ENCODE measurements at places on chromosomes 11 and 22. TPM values are rescaled to one million over a fixed set of nuclear protein-coding genes. Genes with fewer than 3 reads are reported as not detected.

DNA sequence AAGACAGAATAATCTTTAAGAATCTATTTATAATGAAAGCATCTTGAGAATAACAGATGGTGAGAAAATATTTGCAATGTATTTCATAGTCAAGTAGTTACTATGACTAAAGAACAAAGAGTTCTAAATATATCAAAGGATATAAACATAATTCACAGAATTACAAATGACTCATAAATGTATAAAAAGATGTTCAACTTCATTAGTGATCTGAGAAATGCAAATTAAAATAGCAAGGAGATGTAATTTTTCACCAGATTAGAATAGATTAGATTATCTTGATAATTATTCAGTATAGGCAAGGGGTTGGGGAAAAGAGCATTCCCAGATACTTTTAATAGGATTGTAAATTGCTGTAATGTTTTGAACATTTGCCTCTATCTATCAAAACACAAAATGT, 30.1 kb upstream of the PAMR1 start:
- DNase-seq: no peak

GRCh38 chr11:88250566-88251242, 75.5 kb upstream of the RAB38 start:
- no peak for DNase-seq

The C11orf91 gene
- 1.0 TPM for total RNA-seq

The CBLIF gene
- total RNA-seq: not detected

The TYR gene
- total RNA-seq: not detected

GRCh38 chr11:1845561-1846452, 7.0 kb downstream of the TNNI2 start:
- no peak for DNase-seq

The FIBIN gene
- not detected for total RNA-seq

- DNase-seq: no peak
Measured at GRCh38 chr11:84130646-84131427, 844.7 kb upstream of the CCDC90B start.

The MS4A14 gene
- 0.07 TPM for total RNA-seq

The IL10RA gene
- not detected for total RNA-seq

The PRR33 gene
- total RNA-seq: not detected

- DNase-seq: peak; percentile 15
Measured at GRCh38 chr11:70415191-70415590, 16.9 kb downstream of the CTTN start.

GRCh38 chr11:86671531-86672006, 847 bp downstream of the ME3 start:
- DNase-seq: peak; percentile 56

- DNase-seq: no peak
Measured at GRCh38 chr11:125289419-125290098, 125.0 kb downstream of the PKNOX2 start.

DNA sequence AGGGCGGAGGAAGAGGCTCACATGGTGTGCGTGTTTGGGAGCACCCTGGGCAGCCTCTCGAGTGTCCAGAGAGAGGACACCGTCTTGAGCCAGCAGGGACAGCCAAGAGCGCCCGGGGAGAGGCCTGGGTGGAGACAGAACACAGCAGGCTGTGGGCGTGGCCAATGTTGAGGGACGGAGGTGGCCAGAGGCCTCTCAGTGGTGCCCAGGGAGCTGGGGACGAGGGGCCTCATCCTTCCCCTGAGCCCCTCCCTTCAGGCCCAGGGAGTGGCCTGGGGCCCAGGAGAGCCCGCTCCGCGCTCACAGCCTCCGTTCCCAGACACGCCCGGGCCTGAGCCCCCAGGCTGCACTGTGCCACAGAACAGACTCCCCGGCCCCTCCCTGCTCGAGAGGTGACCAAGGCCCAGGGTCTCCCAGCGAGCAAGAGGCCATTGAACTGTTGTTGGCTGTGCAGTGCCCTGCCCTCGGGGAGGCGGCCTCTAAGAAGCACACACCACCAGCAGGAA, 48.4 kb downstream of the CDKN1C start:
- peak; percentile 9 for DNase-seq

The LRP4 gene
- 0.87 TPM for total RNA-seq

DNA sequence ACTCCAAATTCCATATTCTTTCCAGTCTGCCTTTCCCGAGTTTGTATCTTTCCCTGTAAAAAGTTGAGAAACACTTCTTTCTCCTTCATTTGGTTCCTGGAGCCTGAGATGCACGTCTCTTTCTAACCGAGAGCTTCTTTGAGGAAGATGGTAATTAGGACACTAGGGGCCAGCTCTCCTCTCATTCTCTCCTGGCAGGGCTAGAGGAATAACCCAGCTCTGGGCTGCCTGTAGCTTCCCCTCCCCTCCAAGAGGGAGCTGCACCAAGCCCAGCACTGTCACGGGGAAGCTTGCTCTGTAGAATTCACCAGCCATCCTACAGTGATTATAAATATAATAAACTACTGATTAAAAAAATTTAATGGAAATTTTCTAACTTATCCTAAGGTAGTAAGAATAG, 26.9 kb downstream of the UBASH3B start:
- DNase-seq: no peak

DNA sequence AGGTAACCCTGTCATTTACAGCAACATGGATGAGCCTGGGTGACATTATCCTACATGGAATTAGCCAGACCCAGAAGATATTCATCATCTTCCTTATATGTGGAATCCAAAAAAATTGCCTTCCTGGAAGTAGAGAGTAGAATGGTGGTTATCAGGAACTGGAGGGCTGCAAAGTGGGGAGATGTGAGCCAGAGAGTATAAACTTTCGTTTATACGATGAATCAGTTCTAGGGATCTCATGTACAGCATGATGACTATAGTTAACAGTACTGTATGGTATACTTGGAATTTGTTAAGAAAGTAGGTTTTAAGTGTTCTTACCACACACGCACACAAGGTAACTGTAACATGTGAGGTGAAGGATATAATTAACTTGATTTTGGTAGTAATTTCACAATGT, 79.1 kb downstream of the TBC1D22A start:
- no peak for DNase-seq

The OR2D2 gene
- not detected for total RNA-seq

DNA sequence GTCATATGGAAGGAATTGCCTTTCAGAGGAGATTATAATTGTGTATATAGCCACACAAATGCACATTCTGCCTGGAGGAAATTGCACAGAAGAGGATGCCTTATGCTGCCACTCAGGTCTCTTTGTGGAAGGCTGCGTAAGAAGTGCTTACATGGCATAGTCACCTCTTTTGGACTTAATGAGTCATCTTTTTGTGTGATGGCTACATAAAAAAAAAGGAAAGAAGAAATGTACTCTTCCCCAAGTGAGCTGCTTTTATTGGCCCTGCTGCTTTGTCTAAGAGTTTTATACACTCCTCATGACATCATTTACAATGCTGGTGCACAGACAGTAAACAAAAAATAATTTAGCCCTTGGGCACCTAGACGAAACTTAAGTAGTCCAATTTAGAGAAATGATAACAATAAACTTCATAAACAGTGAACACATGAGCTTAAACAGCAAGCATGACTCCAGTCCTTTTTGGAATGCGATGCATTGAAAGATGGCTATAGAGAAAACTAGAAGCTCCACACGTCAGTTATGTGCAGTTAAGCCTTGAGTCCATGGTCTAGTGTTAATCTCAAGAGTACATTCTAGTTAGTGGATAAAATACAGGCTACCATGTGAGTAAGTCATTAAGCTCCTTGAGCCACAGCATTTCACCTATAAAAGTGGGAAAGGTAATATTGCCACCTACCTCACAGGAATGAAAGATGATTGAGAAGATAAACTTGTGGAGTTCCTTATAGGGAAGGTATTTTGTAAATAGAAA, 12.0 kb downstream of the CSTPP1 start:
- DNase-seq: peak; percentile 81

The SLC22A6 gene
- not detected for total RNA-seq

- no peak for DNase-seq
Measured at GRCh38 chr11:46951864-46952263, 15.3 kb downstream of the CSTPP1 start.

GRCh38 chr11:132913295-132913694, 619.0 kb downstream of the OPCML start:
- DNase-seq: no peak

DNA sequence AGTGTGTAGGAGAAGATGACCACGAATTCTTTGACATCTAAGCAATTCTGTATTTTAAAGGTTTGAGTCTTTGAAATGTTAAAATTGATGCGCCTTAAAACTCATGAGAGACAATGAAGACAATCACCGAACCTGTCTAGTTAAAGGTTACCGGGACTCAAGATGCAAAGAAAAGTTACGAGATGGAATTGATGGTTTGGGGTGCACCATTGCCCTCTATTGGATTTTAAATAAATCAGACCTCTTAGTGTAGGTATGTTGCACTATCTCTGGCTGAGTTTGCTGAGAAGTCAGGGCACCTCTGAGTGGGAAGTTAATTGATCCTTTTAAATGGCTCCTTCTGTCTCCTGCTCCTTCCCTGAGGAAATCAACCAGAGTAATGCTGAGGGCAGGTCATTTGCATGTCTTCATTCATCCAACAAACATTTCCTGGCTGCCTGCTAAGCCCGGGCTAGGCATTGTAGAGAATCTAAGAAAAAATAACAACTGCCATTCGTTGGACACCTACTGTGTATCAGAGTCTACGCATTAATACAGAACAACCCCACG, 19.4 kb upstream of the TMA7B start:
- DNase-seq: no peak

The SMTN gene
- 167 TPM for total RNA-seq

- DNase-seq: no peak
Measured at GRCh38 chr22:31137721-31138120, 2.6 kb downstream of the PLA2G3 start.

The ADAMTS15 gene
- total RNA-seq: 21.7 TPM

DNA sequence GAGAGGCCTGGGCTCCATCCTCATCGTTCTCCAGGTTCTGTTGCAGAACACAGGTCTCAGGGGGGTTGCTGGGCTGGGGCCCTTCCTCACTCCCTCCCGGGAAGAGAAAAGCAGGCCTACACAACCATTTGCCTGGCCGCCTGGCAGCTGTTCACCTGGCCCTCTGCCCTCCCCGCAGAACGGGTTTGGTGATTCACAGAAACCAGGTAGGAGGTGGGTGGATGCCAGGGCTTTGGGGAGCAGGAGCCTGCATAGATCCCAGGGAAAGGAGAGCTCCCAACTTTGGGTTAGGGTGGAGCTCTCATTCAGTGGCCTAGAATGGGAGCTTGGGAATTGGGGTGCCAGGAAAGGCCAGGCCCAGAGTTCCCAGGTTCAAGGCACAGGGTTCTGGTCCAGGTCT, 995 bp downstream of the TMEM134 start:
- DNase-seq: peak; percentile 97

DNA sequence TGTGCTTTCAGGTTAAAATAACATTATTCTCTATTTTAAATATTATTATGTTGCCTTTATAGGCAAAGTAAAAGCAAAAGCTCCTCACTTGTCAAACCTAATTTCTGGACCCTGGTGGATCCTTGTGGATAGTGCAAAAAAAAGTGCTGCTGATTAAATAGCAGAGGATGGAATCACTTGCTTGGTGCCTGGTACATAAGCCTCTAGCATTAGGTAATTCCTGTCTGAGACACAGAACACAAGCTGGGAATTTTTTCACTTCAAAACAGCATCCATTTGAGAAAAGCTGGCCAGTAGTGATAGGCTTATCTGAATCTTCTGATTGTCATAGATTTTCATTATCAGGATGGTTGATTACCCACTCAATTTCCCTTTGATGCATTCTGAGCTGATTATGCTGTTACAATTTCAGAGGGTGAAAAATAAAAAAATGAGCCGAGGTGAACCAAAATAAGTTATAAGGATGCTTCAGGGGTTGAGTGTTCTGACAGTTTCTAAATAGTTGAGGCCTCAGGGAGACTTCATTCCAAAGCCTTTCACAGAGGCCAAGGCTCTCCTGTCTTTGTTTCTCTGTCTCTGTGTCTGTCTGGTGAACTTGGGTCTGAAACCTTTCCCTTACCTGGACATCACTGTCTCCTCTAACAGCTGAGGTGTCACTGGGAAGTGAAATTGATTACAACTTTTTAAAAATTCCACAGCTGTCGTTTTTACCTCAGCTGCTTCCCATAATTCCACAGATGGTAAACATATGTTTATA, 242.9 kb downstream of the NELL1 start:
- no peak for DNase-seq

DNA sequence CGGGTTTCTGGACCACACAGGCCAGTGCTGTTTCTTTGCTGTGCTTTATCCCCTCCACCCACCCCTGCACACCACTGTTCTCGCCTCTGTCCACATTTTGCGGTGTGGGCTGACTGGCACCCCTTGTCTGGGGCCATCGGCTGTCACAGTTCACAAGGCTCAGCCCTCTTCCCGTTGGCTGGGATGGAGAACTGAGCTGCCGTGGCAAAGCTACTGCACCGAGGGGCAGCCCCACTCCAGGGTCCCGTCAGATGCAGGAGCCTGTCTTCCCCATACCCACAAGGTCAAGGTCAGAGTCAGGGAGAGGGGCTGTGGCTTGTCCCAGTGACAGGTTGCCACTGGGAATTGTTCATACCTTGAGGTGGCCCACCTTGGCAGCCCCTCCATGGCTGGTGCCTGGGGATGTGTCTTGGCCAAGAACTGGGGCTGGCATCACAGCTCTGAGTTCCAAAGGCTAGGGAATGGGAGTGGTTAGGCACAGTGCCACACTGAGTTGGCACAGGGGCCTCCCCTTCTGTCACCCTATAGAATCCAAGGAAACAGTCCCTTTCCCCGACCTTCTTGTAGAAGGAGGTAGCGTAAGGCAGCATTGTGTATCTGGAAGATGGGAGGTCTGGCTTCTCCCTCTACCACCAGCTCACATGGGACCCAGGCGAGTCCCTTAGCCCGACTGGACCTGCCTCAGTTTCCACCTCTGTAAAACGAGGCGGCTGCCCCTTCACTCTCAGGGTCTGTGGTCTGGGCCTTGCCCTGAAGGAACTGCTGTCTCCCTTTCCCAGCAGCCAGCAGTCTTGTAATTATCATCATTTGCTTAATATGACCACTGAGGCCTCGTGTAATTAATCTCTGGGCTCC, 3.4 kb downstream of the GRK2 start:
- no peak for DNase-seq

GRCh38 chr11:131063638-131064037, 147.4 kb upstream of the SNX19 start:
- no peak for DNase-seq

The RFPL3 gene
- total RNA-seq: not detected

- peak; percentile 49 for DNase-seq
Measured at GRCh38 chr11:108562746-108563581, 30.6 kb downstream of the EXPH5 start.

DNA sequence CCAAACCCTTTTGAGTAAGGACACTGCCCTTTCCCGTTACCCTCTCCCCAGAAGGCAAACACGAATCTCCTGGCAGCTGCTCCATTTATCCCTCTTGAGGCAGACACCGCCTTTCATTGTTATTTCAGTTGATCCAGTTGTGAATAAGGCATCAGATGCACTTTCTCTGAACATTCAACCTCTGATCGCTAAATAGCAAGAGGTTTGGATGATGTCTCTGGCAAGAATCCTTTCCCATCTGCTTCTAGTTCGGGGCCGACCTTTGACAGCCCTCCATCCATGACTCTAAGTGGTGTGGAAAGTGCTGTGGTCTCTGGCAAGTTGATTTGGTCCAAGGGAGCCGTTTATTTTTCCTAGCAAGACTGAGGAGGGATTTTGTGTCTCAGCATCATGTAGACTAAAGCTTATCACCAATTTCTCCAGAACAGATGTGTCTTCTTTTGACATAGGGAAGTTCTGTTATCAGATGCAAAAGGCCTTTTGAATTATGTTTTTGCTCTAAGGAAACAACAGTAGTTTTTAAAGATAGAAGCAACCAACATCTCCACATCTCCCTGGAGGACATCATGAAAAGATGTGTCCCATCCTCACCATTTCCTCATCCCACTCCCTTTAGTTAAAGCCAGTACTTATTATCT, 123.6 kb downstream of the CCDC34 start:
- DNase-seq: no peak

The SYT13 gene
- not detected for total RNA-seq
